ENCODE measurements at places on chromosomes 16 and 17.

DNA sequence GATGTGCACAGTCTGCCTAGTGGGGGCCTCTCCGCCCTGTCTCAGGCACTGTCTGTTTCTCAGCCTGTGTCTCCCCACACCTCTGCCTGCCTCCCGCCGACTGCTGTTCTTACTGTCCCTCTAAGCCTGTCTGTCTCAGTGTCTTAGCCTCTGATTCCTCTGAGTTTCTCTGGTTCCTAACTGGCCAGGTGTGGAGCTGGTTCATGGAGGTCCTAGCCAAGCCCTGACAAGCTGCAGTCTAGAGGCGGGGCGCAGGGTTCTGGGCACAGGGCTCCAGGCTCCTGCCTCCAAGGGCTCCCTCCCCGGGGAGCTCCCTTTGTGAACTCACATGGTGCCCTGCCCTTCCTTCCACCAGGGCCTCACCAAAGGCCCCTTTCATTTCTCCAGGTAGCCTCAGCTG lies 19.4 kb downstream of the C17orf100 start:
- no peak for DNase-seq

DNA sequence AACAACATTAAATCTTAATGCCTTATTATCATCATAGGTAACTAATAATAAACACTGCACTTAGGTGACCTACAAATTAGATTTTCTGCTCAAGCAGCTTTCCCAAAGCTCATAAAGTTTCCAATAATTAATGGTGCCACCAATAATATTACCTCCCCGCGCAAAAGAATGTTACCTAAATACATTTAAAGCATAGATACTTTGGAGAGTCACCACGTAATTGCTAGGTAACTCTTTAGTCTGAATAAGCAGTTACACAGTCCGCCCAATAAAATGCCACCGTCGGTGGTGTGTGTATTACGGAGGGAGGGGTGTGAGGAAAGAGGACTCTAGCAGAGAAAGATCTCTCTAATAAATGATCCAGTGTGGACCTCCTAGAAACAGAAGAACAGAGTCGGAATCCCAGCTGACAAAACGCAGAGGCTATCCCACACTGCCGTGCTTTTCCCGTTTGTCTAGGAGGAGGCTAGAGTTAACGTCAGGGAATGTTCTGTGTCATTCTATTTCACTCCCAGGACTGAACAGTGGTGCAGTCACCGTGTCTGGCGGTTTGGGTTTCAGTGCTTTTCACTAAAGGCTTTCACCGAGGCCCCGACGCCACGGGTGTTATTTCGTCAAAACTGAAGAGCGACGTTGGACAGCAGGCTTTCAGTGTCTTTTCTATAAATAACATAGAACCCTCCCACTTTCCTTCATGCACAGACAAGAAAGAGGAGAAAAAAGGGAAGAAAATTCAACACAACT lies 630 bp downstream of the RNFT1 start:
- DNase-seq = no peak

DNA sequence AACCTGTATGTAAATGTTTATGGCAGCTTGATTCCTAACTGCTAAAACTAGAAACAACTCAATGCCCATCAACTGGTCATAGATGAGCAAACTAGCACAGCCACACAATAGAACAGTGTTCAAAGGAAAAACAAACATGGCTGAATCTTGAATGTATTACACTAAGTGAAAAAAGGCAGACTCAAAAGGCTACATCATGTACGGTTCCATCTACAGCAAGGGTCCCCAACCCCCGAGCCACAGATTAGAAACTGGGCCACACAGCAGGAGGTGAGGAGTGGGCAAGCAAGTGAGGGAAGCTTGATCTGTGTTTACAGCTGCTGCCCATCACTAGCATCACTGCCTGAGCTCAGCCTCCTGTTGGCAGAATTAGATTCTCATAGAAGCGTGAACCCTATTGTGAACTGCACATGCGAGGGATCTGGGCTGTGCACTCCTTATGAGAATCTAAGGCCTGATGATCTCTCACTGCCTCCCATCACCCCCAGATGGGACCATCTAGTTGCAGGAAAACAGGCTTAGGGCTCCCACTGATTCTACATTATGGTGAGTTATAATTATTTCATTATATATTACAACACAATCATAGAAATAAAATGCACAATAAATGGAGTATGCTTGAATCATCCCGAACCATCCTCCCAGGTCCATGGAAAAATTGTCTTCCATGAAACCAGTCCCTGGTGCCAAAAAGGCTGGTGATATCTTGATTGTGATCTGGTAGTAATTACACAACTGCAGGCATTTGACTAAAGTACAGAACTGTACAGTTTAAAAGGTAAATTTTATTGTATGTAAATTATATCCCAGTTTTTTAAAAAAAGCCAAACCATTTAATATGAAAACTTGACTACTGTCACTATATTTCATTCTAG lies 7.7 kb downstream of the CEP20 start:
- no peak for DNase-seq

DNA sequence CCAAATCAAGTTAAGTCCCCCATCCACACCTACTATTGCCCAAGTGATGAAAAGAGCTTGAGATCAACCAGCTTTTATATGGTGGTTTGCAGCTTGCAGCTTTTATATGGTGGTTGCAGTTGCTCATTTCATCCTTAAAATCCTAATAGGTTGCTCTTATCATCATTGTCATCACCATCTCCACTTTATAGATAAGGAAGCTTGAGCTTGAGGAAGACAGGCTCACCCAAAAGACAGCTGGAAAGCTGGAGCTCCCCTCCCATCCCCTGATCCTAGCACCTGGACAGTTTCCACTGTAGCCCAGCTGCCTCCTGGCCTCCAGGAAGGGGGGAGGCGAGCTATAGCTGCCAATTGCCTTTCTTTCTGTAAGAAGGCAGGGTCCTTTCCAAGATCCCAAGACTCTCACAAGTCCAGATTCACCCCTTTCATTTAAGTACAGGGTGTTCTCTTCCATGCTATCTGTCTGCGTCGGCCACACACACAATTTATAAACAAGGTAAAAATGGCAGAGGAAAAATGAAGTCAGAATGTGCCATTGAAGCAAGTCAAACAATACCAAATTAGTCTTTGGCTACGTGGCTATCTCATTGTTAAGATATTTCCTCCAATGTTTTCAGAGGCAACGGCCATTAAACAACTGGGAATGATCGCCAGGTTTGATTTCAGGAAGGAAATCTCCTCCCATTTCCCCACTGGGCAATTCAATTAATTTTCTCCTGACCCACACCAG lies 63.3 kb downstream of the PECAM1 start:
- no peak for DNase-seq

- DNase-seq = no peak
Observed at GRCh38 chr17:4341616-4341977, 24.9 kb downstream of the UBE2G1 start.

GRCh38 chr17:79219208-79219935 lies 144.7 kb downstream of the ENGASE start:
- DNase-seq = no peak

DNA sequence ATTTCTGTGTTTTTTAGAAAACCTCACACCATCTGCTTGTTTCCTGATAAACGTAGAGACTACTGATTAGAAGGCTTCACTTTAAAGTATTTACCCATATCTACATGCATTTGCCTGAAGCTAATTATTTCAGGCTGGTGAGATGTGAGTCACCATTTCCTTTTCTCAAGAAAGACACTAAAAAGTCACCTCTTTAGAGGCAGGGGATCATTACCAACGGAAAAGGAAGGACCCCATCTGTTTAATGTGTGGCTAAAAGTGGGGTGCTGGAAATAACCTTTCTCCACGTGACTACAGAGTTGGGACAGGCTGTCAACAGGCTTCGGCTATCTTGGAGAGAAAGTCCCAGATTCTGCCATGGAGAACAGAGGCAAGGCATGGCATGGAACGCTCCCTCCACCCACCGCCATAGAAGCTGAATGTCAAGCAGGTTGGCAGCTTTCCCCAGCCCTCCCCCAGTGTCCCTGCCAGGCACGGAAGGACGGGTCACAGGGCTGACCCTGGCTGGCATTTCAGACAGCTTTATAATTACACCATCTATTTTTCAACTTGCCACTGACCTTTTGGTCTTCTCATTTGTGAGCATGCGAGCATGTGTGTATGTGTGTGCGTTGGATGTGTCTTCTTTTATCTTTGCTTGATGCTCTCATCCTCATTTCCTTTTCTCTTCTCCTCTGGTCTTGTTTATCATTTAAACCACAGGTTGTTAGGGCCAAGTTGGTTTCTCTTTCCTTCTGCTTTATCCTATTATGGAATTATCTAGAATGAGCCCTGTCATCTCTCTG lies 157.0 kb downstream of the CPPED1 start:
- DNase-seq = no peak

GRCh38 chr16:75394941-75395340 lies 38.4 kb downstream of the CFDP1 start:
- DNase-seq = no peak

DNA sequence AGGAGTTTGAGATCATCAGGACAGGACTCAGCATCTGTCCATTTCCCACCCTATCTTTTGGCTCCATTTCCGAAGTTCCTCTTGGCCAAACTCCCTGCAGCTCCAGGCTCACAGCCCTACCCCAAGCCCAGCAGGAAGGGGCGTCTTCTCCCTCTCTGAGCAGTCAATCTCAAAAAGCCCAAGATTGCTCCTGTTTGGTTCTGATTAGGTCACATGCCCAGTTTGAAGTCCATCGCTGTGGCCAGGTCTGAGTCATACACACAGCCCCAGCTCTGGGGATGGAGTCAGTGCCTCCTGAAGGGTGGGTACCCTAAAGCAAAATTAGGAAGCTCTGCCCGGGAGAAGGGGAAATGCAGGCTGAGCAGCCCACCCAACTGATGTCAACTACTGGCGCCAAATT lies 23.9 kb downstream of the SNX20 start:
- DNase-seq = no peak

DNA sequence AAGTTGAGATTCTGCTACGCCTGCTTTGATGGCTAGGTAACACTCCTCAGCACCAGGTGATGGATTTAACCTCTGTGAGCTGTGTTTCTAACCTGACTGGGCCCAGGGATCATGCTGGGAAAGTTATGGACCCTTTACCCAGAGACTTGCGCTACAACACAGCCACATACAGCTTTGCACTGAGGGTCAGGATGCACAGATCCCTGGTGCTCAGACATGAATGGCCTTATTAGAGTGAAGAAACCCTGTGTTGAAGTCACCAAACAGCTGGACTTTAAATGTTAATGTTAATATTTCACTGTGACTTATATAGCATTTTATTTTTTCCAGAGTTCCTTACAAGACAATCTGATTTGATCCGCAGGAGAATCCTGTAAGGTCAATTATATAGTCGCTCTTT lies 114.3 kb downstream of the MSI2 start:
- DNase-seq = no peak

Data from stimulated activated CD8-positive, alpha-beta memory T cell treated with anti-CD3 and anti-CD28 coated beads, Interleukin-7, amount 100 ng/mL, for 1 hour (primary cell).